GM18507 (cell line): ENCODE measurements at places on chromosomes 3 and 15.

DNA sequence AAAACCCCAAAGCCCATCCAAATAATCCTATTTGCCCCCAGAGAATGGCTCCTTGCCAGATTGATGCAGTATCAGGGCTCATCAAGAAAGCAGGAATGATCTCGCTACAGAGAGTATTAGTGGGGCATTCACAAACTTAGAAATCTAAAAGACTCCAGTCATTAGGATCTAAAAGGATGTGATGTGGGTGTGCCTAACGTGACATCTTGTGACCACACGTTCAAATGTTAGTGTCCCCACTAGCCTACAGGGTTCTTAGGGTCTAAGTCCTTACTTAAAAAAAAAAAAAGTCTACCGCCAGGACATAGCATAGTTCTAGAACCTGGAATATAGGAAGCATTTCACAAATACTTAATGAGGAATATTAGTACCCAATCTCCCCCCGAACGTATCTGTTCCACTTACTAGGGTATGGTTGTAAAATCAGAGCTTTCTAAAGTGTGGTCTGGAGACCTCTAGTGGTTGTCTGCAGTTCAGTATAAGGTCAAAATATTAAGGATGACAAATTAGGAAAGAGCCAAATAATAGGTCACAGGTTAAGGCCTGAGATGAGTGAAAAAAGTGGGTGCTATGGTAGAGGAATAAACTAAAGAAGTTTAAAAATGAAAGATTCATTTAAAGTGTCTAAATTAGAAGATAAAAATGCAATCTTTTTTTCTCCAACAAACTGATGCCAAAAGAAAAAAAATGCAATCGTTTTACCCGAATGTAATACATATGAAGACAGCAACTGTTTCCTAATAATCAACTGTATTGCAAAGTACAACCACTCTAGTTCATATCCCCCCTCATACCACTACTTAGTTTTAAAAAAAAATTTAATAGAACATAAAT, 4.2 kb upstream of the CHRM5 start:
- DNase-seq: no peak

GRCh38 chr3:126858887-126859286, 124.0 kb upstream of the PLXNA1 start:
- DNase-seq: no peak

DNA sequence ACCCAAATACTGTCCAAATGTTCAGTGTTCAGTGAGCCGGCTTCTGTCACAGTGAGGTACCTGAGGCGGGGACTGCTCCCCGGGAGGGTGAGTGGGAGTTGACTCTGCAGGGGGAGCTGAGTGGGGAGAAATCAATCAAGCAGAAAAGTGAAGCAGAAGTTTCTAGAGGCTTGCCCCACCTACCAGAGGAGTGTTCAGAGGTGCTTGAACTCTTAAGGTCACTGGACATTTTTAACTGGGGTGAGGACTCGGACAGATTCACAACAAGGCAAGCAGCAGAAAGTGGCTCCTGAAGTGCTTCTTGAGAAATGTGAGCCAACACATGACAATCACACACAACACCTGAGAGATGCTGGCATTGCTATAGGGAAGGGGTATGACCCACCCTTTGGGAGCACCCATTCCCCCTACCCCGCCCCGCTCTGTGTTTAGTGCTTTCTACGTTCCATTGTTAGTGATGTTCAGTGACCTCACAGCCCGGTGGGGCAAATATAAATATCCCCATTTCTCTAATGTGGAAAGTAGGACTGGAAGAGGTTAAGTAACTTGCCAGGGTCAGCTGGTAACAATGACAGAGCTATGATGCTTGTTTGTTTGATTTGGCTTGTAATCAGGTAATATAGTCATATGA, 48.6 kb upstream of the AKAP13 start:
- no peak for DNase-seq

GRCh38 chr3:156818273-156818651, 7.9 kb upstream of the LEKR1 start:
- no peak for DNase-seq

GRCh38 chr3:20043396-20043795, 3.1 kb downstream of the KAT2B start:
- no peak for DNase-seq

DNA sequence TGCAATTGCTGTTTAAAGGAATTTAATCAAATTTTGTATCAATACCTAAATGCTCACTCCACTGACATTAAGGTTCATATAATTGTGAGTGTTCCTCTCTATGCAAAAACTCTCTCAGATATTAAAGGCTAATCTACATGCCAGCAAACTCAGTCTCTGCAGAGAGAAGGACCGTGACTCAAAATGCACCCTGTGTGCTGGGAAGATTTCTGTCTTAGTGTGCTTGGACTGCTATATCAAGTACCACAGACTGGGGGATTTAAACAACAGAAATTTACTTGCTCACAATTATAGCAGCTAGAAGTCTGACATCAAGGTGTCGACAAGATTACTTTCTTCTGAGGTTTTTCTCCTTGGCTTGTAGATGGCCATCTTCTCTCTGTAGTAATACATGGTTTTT, 18.6 kb upstream of the PFN2 start:
- DNase-seq: no peak

GRCh38 chr3:171944118-171945016, 95.0 kb upstream of the FNDC3B start:
- DNase-seq: no peak

DNA sequence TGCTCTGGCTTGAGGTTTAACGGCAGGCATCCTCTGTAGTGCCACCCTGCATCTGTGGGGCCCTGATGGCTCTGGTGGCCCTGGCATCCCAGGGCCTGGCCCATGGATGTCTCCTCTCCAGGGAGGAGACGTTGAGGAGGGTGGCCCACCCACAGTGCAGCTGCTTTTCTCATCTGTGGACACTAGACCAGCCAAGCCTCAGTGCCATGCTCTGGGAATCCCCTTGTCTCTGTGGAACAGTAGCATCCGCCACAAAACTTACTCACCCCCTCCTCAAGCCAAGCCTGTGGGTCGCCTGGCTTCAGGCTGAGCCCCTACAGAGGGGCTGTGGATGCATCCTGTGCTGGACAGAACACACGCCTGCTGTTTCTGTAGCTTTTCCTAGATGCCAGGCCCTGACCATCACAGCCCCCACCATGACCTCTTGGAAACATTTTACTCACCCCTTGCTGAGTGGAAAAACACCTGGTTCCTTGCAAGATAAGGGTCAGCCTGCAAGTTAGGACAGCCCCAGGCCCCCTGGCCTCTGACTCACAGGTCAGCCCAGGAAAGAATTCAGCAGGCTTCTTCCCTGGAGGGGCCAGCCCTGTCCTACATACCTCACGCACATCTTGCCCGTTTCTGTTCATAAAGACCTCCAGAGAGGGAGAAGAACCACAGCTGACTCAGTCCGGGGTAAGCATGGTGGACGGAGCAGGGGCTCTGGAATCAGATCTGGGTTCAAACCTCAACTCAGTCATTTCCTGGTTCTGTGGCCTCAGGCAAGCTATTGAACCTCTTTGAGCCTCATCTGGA, 19.0 kb downstream of the PAK6 start:
- no peak for DNase-seq

GRCh38 chr15:48178648-48178931, 495 bp upstream of the MYEF2 start:
- DNase-seq: no peak

GRCh38 chr3:140850210-140850955, 91.3 kb upstream of the SLC25A36 start:
- no peak for DNase-seq

DNA sequence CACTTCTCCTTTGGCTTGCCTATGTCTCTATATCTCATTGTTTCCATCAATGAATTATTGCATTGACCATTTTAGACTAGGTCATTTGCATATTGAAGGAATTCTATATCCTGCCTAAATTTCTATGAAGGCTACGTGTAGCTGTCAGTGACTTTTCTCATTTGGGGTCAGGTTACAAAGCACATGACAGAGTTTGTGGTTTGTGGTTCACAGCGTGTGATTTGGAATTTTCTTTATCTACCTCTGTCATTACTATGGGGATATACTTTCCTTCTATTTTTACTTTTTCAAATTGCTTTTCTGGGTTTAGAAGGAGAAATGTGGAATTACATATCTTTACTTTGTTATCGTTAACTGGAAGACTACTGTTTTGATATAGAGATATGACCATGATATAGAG, 317.3 kb upstream of the CFAP20DC start:
- no peak for DNase-seq

- no peak for DNase-seq
Measured at GRCh38 chr15:101652786-101653430, 727 bp upstream of the TM2D3 start.

GRCh38 chr3:89584398-89584797, 477.0 kb downstream of the EPHA3 start:
- no peak for DNase-seq

GRCh38 chr15:78977591-78978347, 32.9 kb upstream of the CTSH start:
- no peak for DNase-seq

- DNase-seq: peak; percentile 25
Measured at GRCh38 chr3:66856533-66856932, 141.6 kb upstream of the KBTBD8 start.

- DNase-seq: no peak
Measured at GRCh38 chr3:151864423-151865101, 8.9 kb upstream of the SUCNR1 start.

GRCh38 chr3:153767601-153768560, 353.3 kb upstream of the ARHGEF26 start:
- DNase-seq: no peak
